ENCODE measurements at places on chromosomes 5 and 9.

GRCh38 chr9:134433909-134434882 lies 107.9 kb downstream of the RXRA start:
- DNase-seq, result no peak

DNA sequence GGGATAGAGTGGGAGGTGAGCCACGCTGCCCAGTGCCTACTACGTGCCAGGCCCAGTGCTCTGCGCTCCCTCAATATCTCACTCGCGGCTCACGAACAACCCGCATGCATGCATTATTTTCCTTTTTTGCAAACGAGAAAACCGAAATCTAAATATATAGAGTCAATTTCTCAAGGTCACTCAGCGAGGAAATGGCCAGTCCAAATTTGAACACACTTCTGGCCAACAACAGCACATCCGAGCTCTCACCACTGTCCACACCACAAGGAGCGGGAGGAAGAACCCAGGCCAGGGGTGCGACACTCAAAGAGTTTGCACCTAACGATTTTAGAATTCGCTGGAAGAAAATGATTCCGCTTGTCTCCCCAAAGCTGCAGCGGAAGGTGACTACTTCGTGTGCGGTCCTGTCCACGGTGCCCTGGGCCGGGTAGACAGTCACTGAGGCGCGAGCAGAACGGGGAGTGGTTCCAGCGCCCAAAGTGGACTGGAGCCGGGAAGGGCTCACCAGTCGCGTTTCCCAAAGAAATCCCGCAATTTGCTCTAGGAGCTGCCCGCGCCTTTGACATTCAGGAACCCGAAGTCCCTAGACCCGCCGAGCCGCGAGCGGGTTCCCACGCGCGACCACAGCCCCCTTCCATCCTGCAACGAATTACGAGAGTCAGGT lies 1.1 kb upstream of the TLX3 start:
- no peak for DNase-seq

- no peak for DNase-seq
Observed at GRCh38 chr9:134496413-134497282, 145.0 kb upstream of the COL5A1 start.

- DNase-seq, result no peak
Observed at GRCh38 chr5:108703313-108703712, 44.4 kb upstream of the FER start.

- DNase-seq, result no peak
Observed at GRCh38 chr5:149412783-149413476, 33.8 kb upstream of the IL17B start.

DNA sequence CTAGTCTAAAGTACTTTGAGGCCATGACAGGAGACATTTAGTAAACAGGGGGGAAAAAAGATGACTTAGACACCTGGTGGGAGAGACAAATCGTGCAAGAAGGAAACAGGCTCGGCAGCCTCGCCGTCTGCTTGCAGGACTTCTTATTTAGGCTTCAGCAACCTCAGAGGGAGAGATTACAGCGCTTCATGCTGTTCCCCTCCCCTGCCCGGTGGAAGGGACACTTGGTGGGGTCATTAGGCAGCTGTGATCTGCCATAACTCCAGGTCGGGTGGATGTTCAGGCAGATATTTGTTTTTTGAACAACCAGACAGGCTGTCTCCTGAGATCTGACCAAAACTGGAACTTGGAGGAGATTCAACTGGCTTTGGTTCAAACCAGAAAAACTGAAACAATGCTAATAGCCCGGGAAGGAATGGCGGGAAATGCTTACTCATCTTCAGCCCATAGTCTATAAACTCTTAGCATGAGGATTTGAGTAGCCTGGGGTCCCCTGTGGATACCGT lies 38.1 kb upstream of the CD180 start:
- no peak for DNase-seq

DNA sequence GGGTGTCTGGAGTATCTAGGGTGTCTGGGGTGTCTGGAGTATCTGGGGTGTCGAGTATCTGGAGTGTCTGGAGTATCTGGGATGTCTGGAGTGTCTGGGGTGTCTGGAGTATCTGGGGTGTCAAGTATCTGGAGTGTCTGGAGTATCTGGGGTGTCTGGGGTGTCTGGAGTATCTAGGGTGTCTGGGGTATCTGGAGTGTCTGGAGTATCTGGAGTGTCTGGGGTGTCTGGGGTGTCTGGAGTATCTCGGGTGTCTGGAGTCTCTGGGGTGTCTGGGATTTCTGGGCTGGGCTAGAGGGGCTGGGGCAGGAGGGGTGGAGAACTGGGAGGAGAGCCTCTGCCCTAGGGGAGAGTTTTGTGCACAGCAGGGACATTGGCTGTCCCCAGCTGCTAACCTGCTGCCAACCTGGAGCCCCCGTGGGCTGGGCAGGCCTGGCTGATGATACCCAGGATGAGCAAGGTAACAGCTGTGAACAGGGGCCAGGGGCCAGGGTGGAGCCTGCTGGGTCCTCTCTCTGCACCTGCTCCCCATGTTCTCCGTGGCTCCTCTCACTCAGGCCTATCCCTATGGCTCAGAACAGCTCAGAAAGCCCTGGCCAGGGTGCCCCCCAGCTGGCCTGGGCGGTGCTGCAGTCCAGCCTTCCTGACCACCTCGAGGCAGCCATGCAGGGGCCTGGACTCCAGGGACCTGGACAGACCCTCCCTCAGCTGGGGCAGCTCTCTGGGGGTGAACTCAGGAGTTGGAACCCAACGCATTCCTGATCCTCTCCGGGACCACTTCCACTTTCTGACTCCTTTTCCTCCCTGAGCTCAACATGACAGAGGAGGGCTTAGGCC lies 29.9 kb downstream of the LHX3 start:
- no peak for DNase-seq

DNA sequence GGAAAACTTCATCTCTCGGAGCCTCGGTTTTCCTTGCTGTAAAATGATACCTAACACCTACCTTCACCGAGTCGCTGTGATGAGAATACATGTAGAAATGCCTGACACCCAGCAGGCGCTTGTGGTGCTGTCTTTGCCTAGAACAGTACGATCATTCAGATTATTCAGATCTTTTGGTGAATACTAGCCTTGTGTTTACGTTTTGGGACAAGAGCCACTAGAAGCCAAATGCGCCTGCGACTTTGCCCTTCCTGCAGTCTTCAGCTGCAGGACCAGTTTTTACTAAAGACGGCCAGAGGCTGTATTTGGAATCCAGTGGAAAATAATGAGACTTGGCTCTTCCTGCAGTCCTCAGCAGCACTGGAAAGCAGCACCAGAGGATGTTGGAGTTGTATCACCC lies 189.6 kb downstream of the TRIO start:
- no peak for DNase-seq

DNA sequence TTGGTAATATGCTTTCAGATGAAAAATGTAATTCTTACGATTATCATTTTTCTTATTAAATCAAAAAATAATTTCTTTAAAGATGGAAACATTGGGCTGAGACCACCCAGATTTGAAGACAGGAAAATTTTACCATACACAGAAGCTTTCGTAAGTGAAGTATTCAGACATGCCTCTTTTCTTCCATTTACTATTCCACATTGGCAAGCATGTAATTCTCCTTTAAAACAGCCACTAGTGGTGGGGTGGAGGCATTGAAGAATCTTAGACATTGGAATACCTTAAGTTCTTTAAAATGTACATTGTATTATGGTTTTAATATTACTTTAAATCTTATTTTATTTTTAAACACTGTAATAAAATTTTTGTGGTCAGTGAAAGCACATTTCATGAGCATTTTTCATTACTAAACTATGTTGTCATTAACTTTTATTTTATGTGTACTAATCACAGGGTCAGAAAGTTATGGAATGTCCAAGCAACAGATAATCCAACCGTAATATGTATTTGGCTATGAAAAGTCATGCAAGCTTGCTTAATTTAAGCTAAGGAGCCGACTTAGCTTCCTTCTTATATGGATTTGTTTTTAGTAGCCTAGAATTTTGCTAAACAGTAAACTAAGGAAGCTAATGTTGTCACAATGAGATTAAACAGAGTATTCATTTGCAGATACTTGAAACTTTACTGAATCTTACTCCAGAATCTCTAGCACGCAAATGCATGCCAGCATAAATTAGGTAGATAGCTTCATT lies 97.4 kb upstream of the ALDH1A1 start:
- no peak for DNase-seq

- DNase-seq, result no peak
Observed at GRCh38 chr9:98291820-98292219, 36.4 kb upstream of the TBC1D2 start.

GRCh38 chr5:83085106-83085505 lies 7.8 kb downstream of the XRCC4 start:
- no peak for DNase-seq

- no peak for DNase-seq
Observed at GRCh38 chr5:96978812-96979449, 43.1 kb downstream of the LNPEP start.

GRCh38 chr9:91736898-91737601 lies 213.0 kb downstream of the ROR2 start:
- no peak for DNase-seq

DNA sequence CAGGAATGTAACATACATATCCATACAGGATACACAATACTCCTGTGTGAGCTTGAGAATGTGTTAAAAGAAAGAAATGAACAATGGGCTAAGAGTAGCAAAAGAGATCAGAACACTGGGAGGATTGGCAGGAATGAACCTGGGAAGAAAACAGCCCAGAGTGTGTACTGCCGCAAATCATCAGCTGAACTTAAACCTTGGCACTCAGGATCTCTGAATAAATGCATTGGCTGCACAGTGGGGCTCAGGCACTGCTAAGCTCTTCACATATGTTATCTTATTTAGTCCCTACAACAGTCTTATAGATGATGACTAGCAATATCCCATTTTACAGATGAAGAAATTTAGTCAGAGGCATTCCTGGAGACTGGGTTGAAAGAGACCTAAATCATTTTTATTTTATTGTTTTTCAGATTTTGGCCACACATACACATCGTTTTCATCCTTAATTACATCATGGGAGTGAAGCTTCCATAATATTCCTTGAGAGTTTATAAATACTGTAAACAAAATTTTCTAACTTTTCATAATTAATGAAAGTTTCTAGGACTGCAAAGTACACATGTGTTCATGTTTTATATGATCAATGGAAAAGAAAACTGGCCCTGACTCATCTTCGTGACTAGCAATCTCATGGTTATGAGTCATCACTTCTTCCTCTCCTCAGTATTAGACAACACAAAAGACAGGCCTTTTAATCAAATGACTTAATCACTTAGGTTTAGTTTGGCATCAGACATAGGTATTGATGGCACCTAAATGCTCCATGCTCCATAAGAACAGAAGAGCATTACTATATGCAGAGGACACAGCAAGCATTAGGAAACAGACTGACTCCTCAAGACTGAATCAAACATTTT lies 59.2 kb downstream of the CDH18 start:
- peak; percentile 61 for DNase-seq

GRCh38 chr5:173530547-173530946 lies 85.9 kb downstream of the BOD1 start:
- no peak for DNase-seq

DNA sequence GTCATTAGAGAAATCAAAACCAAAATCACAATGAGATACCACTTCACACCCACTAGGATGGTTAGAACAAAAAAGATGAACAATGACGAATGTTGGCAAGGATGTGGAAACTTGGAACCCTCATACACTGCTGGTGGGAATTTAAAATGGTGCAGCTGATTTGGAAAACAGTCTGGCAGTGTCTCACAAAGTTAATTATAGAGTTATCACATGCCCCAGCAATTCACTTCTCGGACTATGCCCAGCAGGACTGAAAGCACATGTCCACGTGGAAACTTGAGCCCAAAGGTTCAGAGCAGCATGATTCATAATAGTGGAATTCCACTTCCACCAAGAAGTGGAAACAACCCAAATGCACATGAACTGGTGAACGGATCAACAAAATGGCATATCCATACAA lies 85.0 kb upstream of the HRH2 start:
- no peak for DNase-seq

DNA sequence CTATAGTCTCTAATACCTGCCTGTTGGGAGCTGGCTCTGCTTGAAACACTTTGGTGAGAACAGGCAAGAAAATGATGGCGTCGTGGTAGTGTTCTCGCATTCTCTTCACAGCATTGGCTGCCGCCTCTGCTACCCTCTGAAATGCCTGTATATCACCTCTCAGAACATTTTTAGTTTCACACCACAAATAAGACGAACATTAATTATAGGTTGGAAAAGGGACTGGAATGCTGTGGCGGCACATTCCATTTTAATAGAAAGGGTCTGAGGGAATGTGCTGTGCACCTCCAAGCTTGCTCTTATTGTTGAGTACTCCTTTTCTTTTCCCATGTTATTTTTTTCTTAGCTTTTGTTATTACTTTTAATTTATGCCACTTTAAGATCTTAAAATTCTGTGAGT lies 134.6 kb upstream of the HMHB1 start:
- DNase-seq, result no peak

- DNase-seq, result no peak
Observed at GRCh38 chr9:112754578-112754977, 4.0 kb downstream of the SNX30 start.

DNA sequence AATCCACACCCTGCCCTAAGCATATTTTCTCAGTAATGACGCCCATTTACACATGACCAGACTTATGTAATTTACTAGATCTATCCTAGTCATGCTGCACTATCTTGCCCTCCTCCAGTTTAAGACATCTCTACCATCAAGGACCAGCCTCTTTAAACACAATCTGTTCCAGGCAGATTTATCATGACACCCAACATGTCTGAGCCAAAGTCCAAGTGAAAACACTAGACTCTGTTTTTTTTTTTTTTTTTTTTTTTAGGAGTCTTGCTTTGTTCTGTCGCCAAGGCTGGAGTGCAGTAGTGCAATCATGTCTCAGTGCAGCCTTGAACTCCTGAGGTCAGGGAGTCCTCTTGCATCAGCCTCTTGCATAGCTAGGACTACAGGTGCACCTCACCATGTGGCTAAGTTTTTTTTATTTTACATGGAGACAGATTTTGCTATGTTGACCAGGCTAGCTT lies 354.6 kb downstream of the ARRDC3 start:
- no peak for DNase-seq

- no peak for DNase-seq
Observed at GRCh38 chr9:69115621-69116020, 58.5 kb upstream of the TJP2 start.

Data from HTR-8/SVneo (cell line).